ENCODE measurements at places on chromosomes 3 and 15.
A peak's percentile ranks its signal among the peaks of the same experiment; 100 is the strongest.

GRCh38 chr15:53536479-53537120 lies 222.9 kb downstream of the WDR72 start:
- DNase-seq: no peak

- no peak for DNase-seq
These were observed 31.7 kb downstream of the ALCAM start for GRCh38 chr3:105398437-105398836.

DNA sequence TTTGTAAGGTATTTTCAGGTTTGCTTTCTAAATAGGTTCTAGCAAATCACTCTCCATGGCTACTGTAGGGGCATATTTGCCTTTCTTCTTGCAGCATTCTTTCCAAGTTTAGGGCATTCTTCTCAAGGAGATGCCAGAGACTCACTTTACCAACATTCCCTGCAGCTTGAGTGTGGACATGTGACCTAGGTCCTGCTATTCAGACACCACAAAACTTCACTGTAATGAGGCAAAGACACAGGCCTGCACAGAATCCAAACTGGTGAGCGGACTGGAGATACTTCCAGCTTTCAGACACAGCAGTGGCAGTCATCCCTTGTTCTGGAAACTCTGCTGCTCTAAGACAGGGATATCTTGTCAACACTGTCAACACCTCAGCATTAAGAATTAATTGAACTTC lies 146.4 kb upstream of the PFN2 start:
- DNase-seq: no peak

DNA sequence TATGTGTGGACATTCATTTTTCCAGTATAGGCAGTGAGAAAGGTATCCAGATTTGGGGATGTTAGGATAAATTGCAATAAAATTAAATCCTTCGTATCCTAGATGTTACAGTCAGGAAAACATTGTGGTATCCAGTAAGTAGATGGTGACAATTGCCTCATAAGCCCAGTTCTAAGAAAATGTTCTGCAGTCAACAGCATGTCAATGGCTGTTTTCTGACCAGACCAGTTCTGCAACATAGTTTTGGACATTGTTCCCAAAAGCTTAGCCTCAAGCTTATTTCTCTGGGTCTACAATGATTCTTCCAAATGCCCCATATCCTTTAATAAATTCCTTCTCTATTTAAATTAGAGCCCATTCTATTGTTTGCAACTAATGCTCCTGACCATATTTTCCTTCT lies 480.7 kb downstream of the FHIT start:
- DNase-seq: no peak

DNA sequence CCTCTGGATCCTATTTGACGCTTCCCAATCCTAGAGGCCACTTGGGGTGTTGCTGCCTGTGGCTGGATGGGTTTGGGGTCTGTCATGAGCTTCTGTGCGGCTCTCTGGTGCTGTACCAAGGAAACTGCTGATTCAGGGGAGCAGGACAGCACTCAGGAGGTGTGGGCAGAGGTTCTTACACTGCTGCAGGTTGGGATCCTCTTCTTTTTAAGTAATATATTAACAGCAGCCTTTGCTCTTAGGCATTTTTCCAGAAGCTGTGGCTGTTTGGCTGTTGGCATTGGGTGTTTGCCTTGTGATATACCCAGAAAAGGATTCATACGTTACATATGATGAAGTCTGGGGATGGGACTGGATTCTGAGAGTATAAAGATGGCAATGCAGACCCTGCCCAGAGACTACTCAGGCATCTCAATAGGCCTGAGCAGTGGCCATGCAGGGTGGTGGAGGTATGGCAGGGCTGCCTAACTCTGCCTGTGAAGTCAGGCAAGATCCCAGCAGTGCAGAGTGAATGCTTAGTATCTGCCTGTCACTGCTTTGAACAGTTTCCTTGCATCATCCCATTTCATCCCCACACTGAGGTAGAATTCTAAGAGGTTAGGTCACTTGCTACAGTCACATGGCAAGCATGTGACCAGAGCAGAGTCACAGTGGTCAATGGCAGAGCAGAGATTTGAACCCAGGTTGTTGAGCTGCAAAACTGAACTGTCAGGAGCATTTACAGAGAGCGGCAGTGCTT lies 3.9 kb downstream of the ABHD6 start:
- DNase-seq: no peak

DNA sequence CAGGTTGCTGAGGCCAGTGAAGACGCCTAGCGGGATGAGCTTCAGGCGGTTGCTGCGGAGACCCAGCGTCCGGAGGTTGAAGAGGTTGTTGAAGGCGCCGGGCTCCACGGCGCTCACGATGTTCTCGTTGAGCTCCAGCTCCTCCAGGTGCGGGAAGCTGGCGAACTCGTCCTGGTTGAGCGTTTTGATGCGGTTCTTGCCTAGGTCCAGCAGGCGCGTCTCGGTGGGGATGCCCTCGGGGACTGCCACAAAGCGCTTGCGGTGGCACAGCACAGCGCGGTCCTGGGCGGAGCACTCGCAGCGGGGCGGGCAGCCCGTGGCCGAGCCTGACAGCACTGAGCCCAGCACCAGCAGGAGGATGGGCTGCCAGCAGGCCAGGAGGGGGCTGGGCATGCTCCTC lies 17.2 kb downstream of the LINGO1 start:
- no peak for DNase-seq

- peak; percentile 87 for DNase-seq
These were observed at the start of gene KBTBD12 for GRCh38 chr3:127915115-127915936. Gene KBTBD12 (plus strand): TSS chr3:127915232. CDS start chr3:127923062, 7,830 bp downstream.

GRCh38 chr3:168475704-168476103 lies 380.0 kb upstream of the GOLIM4 start:
- no peak for DNase-seq

- no peak for DNase-seq
These were observed 1049.3 kb downstream of the MCTP2 start for GRCh38 chr15:95280711-95281110.

- no peak for DNase-seq
These were observed 61.9 kb upstream of the C3orf80 start for GRCh38 chr3:160163229-160163878.

DNA sequence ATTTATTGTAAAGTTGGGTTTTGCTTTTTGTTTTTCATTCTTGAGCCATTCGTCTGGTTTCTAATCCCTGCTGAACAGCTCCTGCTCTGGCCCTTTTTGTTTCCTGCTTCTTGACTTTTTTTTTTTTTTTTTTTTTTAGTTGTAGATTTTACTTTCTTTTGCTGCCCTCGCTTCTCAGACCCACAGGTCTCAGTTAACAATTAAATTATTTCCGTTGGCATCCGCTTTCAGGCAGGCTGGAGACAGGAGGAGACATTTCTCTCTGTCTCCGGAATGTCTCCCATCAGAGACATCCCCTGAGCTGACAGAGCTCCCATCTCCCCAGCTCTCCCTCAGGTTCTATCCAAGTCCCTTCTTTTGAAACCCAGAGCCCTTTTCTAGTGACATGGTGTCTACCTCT lies 68.6 kb downstream of the SLC6A6 start:
- no peak for DNase-seq

GRCh38 chr15:68618394-68618793 lies 39.6 kb downstream of the CORO2B start:
- DNase-seq: no peak

DNA sequence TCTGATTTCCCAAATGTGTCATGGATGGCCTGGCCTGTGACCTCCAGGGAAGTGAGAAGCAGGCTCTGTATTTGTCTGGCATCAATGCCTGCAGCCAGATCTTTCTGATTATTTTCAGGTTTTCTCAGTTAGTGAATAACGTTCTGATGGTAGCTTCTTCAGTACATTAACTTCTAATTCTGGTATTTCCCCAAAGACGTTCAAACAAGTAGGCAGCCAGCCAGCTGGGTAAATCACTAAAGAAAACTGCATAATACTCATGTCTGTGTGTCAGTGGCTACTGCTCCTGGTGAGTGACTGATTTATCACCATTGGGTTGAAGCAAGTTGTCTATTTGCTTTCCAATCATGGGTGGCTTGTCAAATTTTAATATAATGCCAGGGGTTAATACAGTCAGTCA lies 162.6 kb upstream of the PFN2 start:
- no peak for DNase-seq

- DNase-seq: no peak
These were observed 154.4 kb downstream of the TUSC7 start for GRCh38 chr3:116863822-116864589.

GRCh38 chr3:114794894-114795630 lies 352.0 kb downstream of the ZBTB20 start:
- no peak for DNase-seq

- no peak for DNase-seq
These were observed 734.2 kb downstream of the NAALADL2 start for GRCh38 chr3:175593331-175593730.

GRCh38 chr3:5301651-5302297 lies 114.3 kb downstream of the EDEM1 start:
- DNase-seq: no peak

- DNase-seq: no peak
These were observed 17.1 kb downstream of the RBP1 start for GRCh38 chr3:139522421-139522820.

DNA sequence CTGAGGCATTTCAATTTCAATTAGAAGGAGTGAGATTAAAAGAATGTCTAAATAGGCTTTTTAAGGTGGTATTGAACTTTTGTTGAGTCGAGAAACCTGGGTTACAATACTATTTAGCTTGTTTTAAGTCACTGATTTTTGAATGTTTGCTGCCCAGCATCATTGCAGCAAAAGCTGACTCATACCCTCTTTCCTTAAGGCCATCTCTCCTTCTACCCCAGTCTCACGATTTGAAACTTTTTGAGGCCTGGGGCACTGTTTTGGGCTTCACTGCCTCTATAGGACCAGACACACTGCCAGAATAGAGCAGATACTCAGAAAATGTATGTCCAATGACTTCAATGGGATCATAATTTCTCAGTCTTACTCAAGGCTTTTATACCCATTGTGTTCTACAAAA lies 319.6 kb upstream of the TGFBR2 start:
- no peak for DNase-seq

GRCh38 chr3:111238885-111239284 lies 167.3 kb downstream of the NECTIN3 start:
- no peak for DNase-seq

All from gastrocnemius medialis (tissue), 4 donors.